ENCODE measurements at places on chromosomes 11 and 22.
A peak's percentile ranks its signal among the peaks of the same experiment; 100 is the strongest.

GRCh38 chr22:38732251-38732815 lies 23.5 kb downstream of the SUN2 start:
- no peak for DNase-seq

DNA sequence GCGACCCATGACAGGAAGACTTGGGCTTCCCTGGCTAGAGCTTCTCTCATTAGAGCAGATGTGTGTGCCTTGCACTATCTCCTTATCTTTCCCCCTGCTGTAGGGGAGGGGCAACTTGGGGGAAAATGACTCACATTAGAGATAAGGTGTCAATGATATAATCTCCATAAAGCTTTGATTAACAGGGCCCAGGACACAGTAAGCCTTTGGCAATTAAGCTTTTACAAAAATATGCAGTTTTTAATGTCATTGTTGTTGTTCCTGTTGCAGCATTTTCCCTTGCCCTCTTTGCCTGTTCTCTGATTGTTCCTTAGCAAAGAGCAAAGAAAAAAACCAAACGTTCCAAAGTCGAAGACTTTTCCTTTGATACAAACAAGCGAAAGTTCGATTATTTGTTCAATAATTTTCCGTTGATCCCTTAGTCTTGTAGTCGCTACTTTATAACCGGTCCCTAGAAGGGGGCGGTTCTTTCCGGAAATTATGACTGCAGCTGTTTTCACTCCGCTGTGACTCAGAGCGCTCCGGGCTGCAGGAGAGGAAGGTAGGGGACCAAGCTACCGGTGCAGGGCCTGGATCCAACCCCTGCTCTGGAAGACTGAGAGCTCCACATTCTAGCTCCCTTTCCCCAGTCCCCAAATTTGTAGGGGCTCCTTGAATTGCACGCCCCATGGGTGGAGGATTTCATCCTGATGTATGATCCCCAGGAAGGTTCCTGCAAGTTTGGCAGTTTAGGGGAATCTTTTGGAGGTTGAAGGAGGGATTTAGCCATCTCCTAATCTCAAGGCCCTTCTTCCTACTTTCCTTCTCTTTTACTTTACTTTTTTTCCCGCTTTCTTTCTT lies at the start of gene VWA5A:
VWA5A (plus strand) TSS at position 509 of the 840 bp plus-strand sequence. CDS start 2,062 bp downstream, outside the sequence.
- peak; percentile 70 for DNase-seq

GRCh38 chr11:18802381-18803257 lies 11.0 kb upstream of the PTPN5 start:
- peak; percentile 62 for DNase-seq

GRCh38 chr11:85745626-85746025 lies 59.6 kb upstream of the CCDC89 start:
- no peak for DNase-seq

DNA sequence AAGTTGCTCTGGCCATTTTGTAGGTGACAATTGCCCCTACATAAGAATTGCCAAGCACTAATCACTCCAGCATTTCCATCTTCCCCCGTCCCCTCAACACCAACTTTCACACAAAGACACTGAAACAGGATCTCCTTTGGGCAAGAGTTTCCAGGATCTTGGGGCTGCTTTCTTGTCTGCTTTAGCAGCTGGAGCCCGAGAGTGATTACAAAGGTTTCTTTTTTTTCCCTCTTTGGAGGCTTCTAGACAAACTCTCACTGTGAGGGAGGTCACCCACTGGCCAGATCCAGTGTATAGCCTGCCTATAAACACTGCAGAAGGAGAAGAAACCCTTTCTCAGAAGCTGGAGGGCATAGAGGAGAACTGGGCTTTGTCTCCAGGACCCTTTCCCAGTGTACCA lies 92.5 kb downstream of the APIP start:
- no peak for DNase-seq

DNA sequence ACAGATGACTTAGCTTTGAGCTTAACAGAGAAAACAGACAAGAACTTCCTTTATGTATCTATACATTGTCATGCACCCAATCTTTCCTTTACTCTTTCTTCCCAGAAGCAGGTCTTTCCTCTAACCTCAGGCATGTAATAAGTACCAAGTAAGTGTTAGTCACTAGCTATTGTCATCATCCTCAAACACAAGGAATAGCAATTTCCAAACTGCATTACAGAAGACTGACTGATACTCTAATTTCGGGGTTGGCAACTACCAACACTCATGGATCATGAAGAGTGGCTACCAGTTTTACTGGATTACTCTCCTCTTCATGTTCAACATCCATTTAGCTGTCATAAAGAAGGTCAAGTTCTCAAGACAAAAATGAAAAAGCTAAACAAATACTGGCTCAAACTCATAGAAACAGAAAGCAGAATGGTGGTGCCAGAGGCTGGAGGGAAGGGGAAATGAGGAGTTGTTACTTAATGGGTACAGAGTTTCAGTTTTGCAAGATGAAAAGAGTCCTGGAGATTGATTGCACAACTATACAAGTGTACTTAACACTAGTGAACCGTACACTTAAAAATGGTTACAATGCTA lies 111.6 kb downstream of the SIK3 start:
- DNase-seq, result no peak

- no peak for DNase-seq
Measured at GRCh38 chr11:86160541-86161149, 83.9 kb upstream of the EED start.

- DNase-seq, result peak; percentile 5
Measured at GRCh38 chr11:1153105-1153950, 4.4 kb upstream of the MUC5AC start.

DNA sequence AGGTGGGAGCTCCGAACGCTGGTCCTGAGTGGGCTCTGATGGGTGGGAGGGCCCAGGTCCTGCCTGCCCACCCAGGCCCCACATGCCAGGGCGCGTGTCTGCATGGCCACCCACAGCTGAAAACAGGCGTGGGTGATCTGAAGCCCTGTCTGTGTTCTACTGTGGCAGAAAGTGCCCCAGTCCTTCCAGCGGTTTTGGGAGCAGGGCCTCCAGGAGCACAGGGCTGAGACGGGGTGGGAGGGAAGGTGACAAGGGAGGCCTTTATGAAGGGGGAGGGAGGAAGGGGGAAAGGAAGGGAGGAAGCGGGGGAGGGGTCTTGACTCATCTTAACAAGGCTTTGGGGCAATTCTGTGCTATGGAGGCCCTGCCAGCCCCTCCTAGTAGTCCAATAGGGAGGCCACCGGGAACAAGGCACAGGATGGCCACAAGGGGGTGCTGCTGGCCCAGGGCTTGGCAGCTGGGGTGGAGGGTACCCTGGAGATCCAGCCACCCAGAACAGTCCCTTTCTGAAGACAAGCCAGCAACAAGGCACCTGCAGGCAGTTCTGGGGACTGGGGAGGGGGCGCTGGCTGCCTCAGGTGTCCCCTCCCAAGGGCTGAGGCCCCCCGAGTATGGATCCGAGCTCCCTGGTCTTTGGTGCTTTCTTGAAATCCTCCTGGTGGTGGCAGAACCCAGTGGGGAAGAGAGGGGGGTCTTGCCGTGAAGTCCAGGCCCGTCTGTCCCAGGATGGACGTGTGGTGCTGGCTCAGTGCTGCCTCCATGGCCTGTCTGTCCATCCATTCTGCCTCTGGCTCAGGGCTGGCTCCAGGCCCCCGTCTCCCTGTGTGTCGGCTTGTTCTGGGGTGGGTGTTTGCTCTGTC lies 6.3 kb upstream of the FADS3 start:
- DNase-seq, result peak; percentile 93

GRCh38 chr11:58613228-58613627 lies 9.2 kb upstream of the CNTF start:
- DNase-seq, result no peak

DNA sequence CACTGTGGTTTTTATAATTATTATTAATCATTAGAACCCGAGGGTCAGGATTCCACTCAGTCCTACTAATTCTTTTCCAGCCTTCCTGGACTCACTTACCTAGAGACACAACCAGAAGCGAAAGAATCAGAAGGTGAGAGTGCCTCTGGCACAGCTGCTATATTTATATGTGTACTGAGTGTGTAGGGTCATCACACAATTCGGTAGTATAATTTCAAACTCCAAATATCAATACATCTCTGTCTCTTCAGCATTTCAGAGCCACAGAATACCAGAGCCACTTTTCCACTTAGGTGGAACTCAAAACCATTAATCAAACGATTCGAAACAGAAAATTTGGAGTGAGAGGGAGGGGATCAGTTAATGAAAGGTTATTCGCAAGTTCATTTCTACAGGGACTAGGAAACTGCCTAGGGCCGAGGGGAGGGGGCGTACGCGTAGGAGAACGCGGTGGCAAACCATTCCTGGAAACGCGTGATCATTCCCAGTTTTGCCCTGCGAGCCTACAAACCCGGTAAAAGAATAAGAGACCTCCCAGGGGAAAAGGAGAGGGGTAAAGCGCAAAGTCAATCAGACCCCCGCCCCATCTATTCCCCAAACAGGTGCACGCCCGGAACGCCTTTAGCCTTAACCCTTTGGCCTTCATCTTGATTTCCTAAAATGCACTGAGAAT lies 5.4 kb downstream of the BSX start:
- no peak for DNase-seq

All from endothelial cell (in vitro differentiated cells).